ENCODE measurements at places on chromosomes 6 and 20.

GRCh38 chr6:36064770-36065396 is 37.3 kb downstream of the MAPK14 start:
- DNase-seq = no peak

- no peak for DNase-seq
These were observed 62.9 kb upstream of the RUNX2 start for GRCh38 chr6:45265246-45265645.

GRCh38 chr6:105780146-105780860 is 305.8 kb upstream of the PRDM1 start:
- DNase-seq = no peak

GRCh38 chr20:37980383-37980782 is 52.9 kb downstream of the TTI1 start:
- DNase-seq = no peak

GRCh38 chr6:168222115-168223043 is 97.2 kb downstream of the DACT2 start:
- DNase-seq = no peak
